ENCODE measurements at places on chromosomes 1 and 21.

GRCh38 chr1:54227891-54228310 lies 27.9 kb downstream of the MRPL37 start:
- DNase-seq = no peak

- DNase-seq = no peak
Measured at GRCh38 chr1:103363008-103363365, 162.5 kb upstream of the RNPC3 start.

GRCh38 chr1:26991310-26992116 lies 2.0 kb upstream of the TRNP1 start:
- DNase-seq = no peak

DNA sequence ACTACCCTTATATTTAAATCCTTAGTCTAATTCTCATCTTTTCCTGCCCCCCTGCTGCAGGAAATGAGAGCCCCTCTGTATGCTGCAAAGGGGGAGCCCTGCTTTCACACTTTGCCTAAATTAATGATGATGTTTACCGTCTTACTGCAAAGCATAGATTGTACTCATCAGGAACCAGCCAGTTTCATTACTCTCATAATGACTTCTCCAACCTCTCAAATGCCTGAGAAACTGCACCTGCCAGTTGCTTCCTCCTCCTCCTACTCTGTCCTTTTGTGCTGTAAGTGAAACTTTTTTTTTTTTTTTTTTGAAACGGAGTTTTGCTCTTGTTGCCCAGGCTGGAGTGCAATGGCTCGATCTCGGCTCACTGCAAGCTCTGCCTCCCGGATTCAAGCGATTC lies 101.7 kb downstream of the ADSS2 start:
- DNase-seq = no peak

- DNase-seq = no peak
Measured at GRCh38 chr1:10178597-10179405, 31.6 kb upstream of the KIF1B start.

- no peak for DNase-seq
Measured at GRCh38 chr1:55359611-55360010, 144.4 kb upstream of the USP24 start.

GRCh38 chr1:177944016-177944949 lies 25.6 kb downstream of the SEC16B start:
- DNase-seq = no peak

DNA sequence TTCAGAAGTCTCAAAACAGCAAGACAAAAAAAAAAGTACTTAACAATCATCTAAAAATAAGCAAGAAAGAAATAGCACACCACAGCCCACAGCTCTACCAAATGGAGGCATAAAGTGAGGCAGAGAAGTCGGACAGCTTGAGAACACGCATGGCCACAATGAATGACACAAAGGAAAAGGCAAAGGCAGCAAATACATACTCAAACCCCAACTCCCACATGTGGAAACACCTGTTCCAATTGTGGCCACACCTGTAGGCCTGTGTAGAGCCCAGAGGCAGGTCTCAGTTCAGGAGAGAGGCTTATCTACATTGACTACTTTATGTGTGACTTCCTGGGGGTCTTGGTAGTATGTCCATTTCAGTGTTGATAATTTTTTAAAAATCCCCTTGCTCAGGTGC lies 543.5 kb downstream of the LMO4 start:
- DNase-seq = no peak

DNA sequence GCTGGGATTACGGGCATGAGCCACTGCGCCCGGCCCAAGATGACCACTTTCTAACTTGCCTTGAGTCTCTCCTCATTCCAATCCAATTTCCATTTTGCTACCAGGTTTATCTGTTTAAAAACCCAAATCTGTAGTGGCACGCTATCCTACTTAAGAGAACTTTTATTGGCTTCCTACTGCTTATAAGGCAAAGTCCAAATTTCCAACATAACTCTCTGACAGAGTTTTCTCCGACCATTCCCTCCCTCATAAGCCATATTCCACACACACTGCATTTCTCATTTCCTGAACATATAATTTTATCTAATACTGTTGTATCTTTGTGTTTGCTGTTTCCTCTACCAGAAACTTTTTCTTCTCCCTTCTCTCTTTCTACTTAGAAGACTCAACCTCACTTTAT lies 15.3 kb downstream of the SF3A3 start:
- DNase-seq = no peak

GRCh38 chr1:155969377-155969791 lies 9.0 kb downstream of the ARHGEF2 start:
- DNase-seq = no peak

GRCh38 chr1:202981939-202982338 lies 14.9 kb upstream of the CYB5R1 start:
- no peak for DNase-seq

DNA sequence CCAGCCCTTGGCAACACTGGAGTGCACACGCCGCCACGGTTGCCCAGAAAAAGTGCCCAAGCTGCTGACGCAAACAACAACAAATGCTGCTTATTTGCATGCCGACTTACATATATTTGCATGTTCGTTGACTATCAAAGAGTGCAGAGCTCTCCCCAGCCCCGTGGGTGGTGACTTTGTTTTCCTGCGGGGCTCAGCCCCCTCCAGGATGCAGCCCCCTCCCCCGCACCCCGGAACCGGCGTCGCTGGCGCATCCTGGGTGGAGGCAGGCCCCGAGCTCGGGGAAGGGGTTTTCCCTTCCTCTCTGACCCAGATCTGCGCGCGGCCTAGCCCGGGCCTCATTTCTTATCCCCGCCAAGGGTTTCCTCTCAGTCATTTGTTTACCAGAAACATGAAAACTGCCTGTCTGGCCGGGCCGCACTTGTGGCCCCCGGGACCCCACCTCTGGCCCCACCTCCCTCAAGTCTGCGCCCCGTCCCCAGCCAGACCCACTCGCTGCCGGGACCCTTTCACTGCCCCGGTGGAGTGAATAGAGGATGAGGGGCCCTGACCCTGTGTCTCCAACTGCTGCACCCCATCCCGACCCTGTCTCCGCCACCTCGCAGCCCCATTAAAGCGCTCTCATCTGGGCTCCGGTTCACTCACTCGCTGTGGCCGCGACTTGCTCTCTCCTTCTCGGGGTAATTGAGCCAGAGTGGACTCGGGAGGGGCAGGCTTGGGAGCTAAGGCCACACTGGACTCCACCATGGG lies 5.5 kb downstream of the TNFRSF25 start:
- peak; percentile 67 for DNase-seq

DNA sequence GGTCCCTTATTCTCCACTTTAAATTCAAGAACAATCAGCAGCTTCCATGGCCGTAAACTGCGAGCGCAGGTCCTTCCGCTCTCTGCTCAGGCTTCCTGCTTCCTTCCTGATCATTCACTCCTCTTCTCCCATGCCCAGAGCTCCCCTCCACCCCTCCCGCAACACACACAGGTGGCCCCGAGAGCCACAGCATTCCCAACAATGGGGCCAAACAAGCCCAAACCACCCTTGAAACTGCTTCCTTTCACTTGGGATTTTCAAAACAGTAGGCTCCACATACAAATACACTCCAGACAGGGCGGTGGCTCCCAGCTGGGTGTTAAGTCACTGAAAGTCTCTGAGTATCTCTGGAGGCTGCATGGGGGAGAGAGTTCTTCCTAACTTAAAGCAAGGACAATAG lies 11.4 kb downstream of the FAM89A start:
- DNase-seq = no peak

DNA sequence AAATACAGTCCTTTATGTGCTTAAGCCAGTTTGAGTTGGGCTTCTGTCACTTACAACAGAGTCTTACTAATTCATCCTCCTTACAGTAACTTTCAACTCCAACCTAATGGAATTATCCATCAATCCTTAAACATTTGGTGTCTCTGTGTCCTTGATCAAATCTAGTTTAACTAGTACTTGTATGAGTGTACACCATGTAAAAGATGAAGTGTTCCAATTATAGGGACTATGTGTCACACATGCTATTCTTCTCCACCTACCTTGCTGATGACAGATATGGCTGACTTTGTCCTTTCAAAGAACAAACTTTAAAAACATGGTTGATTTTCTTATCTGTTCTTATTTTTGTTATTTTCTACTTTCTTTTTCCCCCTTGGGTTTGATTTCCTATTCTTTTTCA lies 60.4 kb upstream of the NBPF3 start:
- no peak for DNase-seq

GRCh38 chr1:3133686-3134085 lies 64.7 kb downstream of the PRDM16 start:
- no peak for DNase-seq

- DNase-seq = no peak
Measured at GRCh38 chr1:86409416-86410021, 13.4 kb upstream of the ODF2L start.

- peak; percentile 2 for DNase-seq
Measured at GRCh38 chr1:102970496-102971078, 137.7 kb downstream of the COL11A1 start.

- peak; percentile 15 for DNase-seq
Measured at GRCh38 chr1:57307392-57308170, 116.3 kb downstream of the DAB1 start.

DNA sequence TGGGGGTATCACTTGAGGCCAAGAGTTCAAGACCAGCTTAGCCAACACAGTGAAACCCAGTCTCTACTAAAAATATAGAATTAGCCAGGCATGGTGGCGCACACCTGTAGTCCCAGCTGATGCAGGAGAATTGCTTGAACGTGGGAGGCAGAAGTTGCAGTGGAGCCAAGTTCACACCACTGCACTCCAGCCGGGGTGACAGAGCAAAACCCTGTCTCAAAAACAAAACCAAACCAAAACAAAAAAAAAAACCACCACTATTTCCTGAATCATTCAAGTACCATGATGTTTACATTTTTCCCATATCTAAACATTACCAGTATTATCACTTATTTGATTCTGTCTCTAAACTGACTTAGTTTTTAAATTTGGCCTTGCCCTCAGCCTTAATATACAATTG lies 29.5 kb downstream of the TUT4 start:
- peak; percentile 2 for DNase-seq

DNA sequence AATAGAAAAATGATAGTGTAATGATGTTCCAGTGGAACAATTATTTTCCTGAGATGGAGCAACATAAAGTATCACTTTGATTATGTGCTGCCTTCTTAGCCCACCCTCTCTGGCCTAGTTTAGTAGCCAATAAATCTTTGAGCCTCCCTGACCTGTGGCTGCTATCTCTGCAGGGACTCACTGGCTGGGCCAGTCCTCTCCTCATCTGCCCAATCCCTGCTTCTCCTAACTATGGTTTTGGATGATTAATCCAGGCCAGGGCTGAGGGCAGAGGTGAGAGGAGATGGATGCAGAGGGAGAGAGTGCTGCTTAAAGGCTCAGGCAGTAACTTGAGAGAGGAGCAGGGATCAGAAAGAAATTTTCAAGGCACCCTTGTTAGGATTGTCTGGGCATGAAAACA lies 89.0 kb upstream of the CD34 start:
- DNase-seq = no peak

DNA sequence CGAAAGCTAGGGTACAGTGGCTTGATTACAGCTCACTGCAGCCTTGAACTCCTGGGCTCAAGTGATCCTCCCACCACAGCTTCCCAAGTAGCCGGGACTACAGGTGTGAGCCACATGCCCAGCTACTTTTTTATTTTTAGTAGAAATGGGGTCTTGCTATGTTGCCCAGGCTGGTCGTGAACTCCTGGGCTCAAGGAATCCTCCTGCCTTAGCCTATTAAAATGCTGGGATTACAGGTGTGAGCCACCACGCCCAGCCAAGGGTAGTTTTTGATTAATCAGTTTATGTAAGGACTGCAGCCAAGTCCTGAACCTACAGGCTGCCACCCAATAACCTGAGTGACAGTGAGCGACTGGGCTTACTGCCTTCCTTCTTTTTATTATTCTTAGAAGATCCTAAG lies 88.3 kb downstream of the PIK3R3 start:
- no peak for DNase-seq

GRCh38 chr1:212255705-212256307 lies 29.4 kb upstream of the PPP2R5A start:
- no peak for DNase-seq

DNA sequence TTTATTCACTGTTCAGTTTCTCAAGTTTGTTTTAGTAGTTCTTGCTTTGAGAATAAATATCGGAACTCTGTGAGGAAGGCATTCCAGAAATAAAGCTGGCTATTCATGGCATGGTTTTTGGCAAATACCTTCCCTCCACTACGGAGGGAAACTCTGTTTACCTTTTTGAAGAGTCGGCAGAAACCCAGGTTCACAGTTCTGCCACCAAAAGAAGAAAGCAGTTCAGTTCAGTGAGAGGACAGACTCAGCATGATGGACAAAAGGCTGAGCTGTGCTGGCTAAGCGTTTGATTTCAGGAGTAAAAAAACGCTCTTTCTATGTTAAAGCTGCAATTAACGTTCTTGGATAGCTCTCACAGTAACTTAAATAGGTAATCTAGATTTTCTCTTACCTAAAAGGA lies 42.4 kb downstream of the CNN3 start:
- DNase-seq = no peak

DNA sequence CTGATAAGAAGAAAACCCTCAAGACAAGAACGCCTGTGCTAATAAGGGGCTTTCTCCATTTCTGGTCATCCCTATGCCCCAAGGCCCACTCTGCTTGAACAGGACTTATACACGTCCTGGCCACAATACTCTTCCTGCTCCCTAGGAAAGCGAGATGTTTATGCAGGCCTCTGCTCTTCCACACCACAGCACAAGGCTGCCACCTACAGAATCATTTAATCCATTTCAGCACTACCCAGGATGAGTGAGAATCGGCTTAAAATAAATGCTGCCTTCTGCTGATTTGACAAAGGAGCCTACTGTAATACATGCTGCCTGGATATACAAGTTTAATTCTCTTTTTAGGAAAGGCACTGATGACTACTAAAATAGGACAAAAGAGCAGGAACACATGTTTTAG lies 29.4 kb downstream of the FRRS1 start:
- DNase-seq = no peak

GRCh38 chr1:117059334-117059677 lies 820 bp upstream of the TTF2 start:
- DNase-seq = peak; percentile 66

DNA sequence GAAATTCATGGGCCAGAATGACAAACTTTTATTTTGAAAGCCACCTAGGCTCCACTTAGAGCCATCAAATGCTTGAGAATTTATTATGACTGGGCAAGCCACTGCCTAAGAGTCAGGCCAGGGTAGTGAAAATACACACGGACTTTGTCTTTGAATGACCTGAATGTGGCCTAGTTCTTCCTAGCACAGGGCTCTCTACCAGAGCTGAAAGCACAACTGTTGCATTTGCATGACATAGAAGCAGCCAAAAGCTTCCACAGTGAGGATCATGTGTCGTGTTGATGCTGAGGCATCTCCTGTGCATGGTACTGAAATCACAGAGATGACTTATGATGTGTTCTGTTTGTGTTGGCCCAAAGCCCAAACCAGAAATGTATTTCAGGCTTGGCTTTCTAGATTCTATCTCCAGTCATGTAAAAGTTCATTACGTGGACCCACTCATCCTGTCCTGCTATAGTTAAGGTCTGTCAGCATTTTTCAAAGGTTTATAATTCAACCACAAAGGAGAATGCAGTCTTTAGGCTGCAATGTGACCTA lies 164.0 kb upstream of the UBE2U start:
- no peak for DNase-seq

- no peak for DNase-seq
Measured at GRCh38 chr1:47996406-47997226, 569 bp downstream of the TRABD2B start.

Data from stimulated activated CD8-positive, alpha-beta memory T cell treated with anti-CD3 and anti-CD28 coated beads, Interleukin-15, amount 100 ng/mL, for 48 hours (primary cell).